Fibroblast of villous mesenchyme (primary cell): ENCODE measurements at places on chromosomes 7 and 10. TPM values are rescaled to one million over a fixed set of nuclear protein-coding genes. Genes with fewer than 3 reads are reported as not detected.

SUV39H2 gene
- 11.3 and 27.2 TPM in 2 replicates for total RNA-seq

CHST15 gene
- 7.4 and 16.4 TPM in 2 replicates for total RNA-seq

WEE2 gene
- 0.32 TPM in 1 of 2 replicates, not detected in the other for total RNA-seq

HYAL4 gene
- total RNA-seq: under 0.01 and 0.64 TPM in 2 replicates

PAPSS2 gene
- 131 and 417 TPM in 2 replicates for total RNA-seq

DNA sequence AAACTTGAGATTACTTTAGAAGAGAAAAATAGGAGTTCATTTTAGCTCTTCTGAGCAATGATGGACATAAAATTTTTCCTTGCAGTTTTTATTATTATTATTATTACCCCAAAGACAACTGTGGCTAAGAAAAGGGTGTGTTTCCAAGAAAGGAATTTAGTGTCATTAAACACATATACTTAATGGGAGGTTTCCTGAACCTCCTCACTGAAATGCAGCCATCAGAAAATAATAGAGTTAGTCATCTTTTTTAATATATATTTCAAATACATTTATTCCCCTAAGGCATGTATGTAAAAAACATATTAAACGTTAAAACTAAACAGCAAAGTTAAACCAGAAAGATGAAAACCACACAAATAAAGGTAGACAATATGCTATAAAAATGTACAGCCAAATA is 66.8 kb downstream of the CRPPA start:
- no peak for DNase-seq

DNA sequence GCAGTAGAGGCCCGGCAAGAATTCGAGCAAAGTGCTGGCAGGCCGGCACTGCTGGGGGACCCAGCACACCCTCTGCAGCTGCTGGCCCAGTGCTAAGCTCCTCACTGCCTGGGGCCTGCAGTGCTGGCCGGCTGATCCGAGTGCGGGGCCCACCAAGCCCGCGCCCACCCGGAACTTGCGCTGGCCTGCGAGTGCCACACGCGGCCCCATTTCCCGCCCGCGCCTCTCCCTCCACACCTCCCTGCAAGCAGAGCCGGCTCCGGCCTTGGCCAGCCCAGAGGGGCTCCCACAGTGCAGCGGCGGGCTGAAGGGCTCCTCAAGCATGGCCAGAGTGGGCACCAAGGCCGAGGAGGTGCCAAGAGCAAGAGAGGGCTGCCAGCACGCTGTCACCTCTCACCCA is 3.1 kb downstream of the DYDC2 start:
- no peak for DNase-seq

DNA sequence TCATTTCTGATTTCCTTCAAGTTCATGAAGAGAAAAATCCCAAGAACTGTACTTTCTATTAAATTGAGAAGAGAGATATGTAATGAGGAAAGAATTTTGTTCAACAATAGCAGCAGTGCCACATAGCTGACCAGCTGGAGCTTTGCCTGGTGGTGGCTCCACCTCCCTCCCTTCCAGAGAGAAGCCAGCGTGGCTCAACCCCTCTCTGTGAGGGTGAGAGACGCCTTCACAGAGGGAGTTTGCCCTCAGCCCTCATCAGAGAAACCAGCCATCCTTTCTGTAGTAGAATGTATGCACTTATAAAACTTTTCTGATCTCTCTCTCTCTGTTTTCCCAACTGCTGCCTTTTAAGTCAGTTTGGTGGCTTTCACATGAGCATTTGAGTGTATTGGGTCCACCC is 20.5 kb upstream of the COL1A2 start:
- peak; percentile 89 for DNase-seq

- no peak for DNase-seq
These were observed 28.8 kb downstream of the RRP12 start for GRCh38 chr10:97372233-97372875.

- no peak for DNase-seq
These were observed 58.1 kb downstream of the ENO4 start for GRCh38 chr10:116907245-116907987.

DNA sequence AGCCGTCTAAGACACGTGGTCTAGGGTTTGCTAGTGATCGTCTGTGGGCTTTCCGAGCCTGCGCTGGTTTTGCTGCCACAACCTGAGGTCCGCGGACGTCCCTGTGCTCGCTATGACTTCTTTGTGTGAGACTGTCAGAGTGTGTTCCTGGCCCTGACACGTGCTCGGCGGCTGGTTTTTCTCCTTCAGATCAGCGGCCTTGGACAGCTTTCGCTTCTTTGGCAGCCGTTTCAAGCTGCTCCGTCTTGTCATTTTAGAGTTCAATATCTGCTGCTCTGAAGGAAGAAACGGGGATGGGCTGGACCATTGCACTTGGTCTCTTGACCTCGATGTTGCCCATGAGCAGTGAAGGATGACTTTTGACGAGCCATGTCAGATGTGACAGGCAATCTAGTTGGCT is 147.3 kb downstream of the MGMT start:
- no peak for DNase-seq

DNA sequence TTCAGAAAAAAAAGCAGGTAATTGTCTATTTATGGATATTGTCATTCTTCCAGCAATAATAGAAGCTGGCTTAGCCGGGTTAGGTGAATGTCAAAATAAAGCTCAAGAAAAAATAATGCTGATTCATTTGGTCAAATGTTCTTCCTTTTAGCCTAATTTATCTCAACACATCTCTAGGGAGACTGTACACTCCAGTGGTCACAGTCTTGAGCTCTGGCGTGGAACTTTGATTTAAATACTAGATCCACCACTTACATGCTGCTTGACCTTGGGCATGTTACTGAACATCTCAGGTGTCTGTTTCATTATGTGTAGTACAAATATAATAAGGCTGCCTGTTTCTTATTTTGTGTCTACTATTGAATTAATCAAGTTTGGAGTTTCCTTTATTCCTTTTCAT is 22.0 kb downstream of the PRTFDC1 start:
- DNase-seq: no peak

DNA sequence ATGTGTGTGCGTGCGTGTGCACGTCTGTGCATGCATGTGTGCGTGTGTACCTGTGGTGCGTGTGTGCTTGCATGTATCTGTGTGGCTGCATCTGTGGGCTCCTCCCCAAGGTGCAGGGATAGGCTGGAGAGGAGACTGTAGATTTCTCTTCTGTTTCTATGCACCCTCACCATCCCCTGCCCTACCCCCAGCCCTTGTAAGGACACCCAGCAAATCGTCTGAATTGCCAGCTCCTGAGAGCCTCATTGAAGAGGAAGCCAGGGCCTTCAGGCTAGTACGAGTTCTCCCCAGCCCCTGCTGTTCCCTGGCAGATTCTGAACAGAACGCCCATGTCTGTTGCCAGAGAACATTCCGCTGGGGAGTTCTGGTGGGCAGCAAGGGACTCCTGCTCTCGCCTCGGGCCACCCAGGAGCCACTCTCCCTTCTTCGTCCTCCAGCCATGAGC is 17.0 kb upstream of the TRIM8 start:
- no peak for DNase-seq

DNA sequence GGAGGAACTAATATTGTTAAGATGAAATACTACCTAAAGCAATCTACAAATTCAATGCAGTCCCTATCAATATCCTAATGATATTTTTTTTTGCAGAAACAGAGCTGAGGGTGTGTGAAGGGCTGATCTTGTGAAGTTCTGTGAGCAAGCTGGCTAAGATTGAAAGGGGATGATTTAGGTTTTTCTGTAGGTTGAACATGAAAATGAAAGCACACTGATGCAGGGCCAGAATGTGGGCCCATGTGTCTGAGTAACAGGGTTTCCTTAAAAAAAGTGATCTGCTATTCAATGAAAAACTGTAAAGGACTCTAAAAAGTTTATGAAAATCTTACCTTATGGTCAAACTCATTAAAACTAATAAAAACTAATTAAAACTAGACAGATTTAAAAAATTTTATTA is 47.4 kb downstream of the GRB10 start:
- DNase-seq: no peak

DNA sequence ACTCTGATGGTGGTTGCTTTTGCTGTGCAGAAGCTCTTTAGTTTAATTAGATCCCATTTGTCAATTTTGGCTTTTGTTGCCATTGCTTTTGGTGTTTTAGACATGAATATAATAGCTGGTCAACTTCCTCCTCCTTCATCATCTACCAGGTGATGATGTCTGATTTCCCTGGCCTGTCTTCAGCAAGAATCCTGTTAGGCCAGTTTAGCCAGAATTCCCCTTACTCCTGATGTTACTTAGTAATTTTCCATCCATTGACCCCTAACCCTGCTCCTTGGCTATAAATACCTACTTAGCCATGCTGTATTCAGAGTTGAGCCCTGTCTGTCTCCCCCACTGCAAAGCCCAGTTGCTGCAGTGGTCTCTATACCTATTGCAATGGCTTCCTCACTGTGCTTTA is 91.4 kb downstream of the ZNF777 start:
- no peak for DNase-seq

- no peak for DNase-seq
These were observed 104.1 kb upstream of the LAMB4 start for GRCh38 chr7:108234281-108234680.
